A549 treated with ZK216348 at 1 μM for 4 hours (cell line): ENCODE measurements at places on chromosomes 3 and 15. TPM values are rescaled to one million over a fixed set of nuclear protein-coding genes. Genes with fewer than 3 reads are reported as not detected.

PARP15 gene
- total RNA-seq: not detected in 5 replicates

FANCD2OS gene
- not detected in 5 replicates for total RNA-seq

CAMP gene
- total RNA-seq: not detected in 5 replicates

ADCY5 gene
- 0.23 to 0.45 TPM (median 0.32 TPM) in 5 replicates for total RNA-seq

SLC28A1 gene
- total RNA-seq: 0.06 TPM in 1 of 5 replicates, not detected in the others

ALPK3 gene
- 0.12 to 0.31 TPM (median 0.18 TPM) in 4 of 5 replicates, not detected in the other for total RNA-seq

SERP1 gene
- total RNA-seq: 50.6 to 126 TPM (median 102 TPM) in 5 replicates

SERPINI2 gene
- not detected in 5 replicates for total RNA-seq

LRRC34 gene
- not detected in 5 replicates for total RNA-seq

HIGD2B gene
- total RNA-seq: not detected in 5 replicates

RBPMS2 gene
- total RNA-seq: 5.9 to 10.1 TPM (median 8.5 TPM) in 5 replicates

MESP2 gene
- total RNA-seq: 0.44 to 0.95 TPM (median 0.65 TPM) in 4 of 5 replicates, not detected in the other

ZNF662 gene
- not detected in 5 replicates for total RNA-seq

AP4E1 gene
- total RNA-seq: 5.1 to 10.0 TPM (median 9.7 TPM) in 5 replicates

PLSCR1 gene
- 43.1 to 53.4 TPM (median 45.0 TPM) in 5 replicates for total RNA-seq

APOD gene
- 0.54 to 1.4 TPM (median 0.93 TPM) in 5 replicates for total RNA-seq

IQCH gene
- total RNA-seq: 1.2 to 2.4 TPM (median 1.5 TPM) in 5 replicates

CEMIP gene
- total RNA-seq: 0.82 to 1.8 TPM (median 1.2 TPM) in 5 replicates

GHSR gene
- total RNA-seq: not detected in 5 replicates

IGDCC3 gene
- 0.12 to 0.19 TPM (median 0.13 TPM) in 3 of 5 replicates, not detected in the others for total RNA-seq

ADPRH gene
- total RNA-seq: 2.3 to 3.7 TPM (median 2.9 TPM) in 5 replicates

ZIC1 gene
- not detected in 5 replicates for total RNA-seq

NTRK3 gene
- 14.9 to 27.5 TPM (median 23.0 TPM) in 5 replicates for total RNA-seq

FYTTD1 gene
- 26.6 to 34.2 TPM (median 27.8 TPM) in 5 replicates for total RNA-seq

CFAP20DC gene
- 1.8 to 3.2 TPM (median 2.4 TPM) in 5 replicates for total RNA-seq

ARPIN gene
- total RNA-seq: 8.9 to 13.5 TPM (median 11.4 TPM) in 5 replicates

ROPN1 gene
- not detected in 5 replicates for total RNA-seq

SNRK gene
- 3.2 to 4.9 TPM (median 4.2 TPM) in 5 replicates for total RNA-seq

PPP1R14D gene
- 0.24 to 0.41 TPM in 2 of 5 replicates, not detected in the others for total RNA-seq

RPSA gene
- 2,440 to 2,963 TPM (median 2,631 TPM) in 5 replicates for total RNA-seq

C3orf22 gene
- not detected in 5 replicates for total RNA-seq

ANKRD63 gene
- 0.21 to 0.67 TPM (median 0.35 TPM) in 4 of 5 replicates, not detected in the other for total RNA-seq

SCAANT1 gene
- total RNA-seq: not detected in 5 replicates

C2CD4A gene
- 0.09 to 0.18 TPM (median 0.15 TPM) in 4 of 5 replicates, not detected in the other for total RNA-seq

ACTRT3 gene
- 2.9 to 3.6 TPM (median 3.4 TPM) in 5 replicates for total RNA-seq

EXD1 gene
- total RNA-seq: not detected in 5 replicates

ADIPOQ gene
- not detected in 5 replicates for total RNA-seq

OR5K2 gene
- total RNA-seq: not detected in 5 replicates

GOLGA8T gene
- total RNA-seq: 1.1 to 2.8 TPM (median 2.0 TPM) in 5 replicates

CCR9 gene
- not detected in 5 replicates for total RNA-seq

CPN2 gene
- total RNA-seq: not detected in 5 replicates
